ENCODE measurements at places on chromosomes 3 and 15.

DNA sequence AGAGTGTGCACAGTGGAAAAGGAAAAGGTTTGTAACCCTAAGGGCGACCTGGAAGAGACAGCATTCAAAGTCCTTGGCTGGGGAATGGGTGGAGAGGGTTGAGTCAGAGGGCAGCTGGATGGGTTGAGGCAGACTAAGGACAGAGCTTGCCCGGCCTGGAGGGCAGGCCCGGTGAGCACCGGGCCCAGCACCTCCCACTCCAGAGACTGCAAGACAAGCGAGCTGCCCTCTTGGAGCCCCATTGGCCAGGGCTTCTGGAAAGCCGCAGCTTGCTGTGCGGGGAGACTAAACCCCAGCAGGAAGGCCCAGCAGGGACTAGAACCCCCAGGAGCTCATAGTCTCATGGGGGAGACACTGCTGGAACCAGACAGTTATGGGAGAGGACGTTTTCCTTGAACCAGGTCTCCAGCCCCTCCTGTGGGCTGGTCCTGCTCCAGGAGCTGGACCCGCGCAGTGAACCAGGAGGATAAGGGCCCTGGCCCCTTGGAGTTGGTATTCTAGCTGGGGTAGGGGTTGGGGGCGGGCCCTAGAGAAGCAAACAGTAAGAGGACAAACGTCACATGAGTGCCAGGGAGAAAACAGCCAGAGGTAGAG lies 59.1 kb downstream of the RGMA start:
- peak; percentile 78 for DNase-seq

GRCh38 chr15:73950831-73951561 lies 24.7 kb downstream of the LOXL1 start:
- DNase-seq, result peak; percentile 78

DNA sequence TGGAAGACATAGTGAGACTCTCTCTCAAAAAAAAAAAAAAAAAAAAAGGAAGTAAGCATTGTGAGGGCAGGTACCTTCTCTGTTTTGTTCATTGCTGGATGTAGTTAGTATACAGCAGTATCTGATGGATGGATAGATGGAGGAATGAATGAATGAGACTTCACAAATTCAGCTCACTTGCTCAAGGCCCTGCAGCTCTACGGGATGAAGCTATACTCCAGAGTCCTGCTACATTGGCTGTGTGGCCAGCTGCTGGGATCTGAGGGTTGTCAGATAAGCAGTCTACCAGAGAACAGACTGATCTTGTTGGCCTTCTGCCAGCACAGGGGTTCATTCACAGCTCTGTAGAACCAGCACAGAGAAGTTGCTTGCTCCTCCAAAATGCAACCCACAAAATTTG lies 35.0 kb downstream of the MLH1 start:
- no peak for DNase-seq

DNA sequence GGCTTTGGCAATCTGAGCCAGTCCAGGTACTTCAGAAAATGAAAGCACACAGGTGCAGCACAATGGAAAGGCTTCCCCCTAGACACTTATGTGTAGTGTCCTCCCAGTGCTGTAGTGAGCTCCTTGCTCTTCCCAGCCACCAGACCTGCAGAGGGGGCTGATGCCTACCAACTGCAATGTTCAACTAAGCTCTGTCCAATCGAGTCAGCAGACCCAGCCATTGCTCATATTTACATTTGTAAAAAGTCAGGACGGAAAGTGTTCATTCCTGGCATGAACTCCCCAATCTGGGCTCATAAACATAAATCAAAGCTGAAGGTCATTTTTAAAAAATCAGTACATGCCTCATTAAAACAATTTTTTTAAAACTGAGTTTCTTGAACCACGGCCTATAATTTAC lies 73.0 kb downstream of the FOXP1 start:
- no peak for DNase-seq

DNA sequence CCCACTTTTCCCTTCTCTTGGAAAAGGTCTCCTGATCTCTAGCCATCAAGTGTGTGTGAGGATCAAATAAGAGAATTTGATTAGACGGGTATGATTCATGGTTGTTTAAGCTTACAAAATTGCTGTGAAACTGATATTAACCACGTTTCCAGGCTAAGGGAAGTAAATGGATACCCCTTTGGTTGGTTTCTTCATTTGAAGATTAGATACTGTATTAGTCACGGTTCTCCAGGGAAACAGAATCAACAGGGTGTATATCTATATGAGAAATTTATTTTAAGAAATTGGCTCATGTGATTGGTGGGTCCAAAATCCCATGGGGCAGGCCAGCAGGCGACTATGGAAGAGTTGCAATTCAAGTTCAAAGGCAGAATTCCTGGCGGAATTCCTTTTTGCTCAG lies 112.7 kb upstream of the SELENOK start:
- DNase-seq, result no peak

DNA sequence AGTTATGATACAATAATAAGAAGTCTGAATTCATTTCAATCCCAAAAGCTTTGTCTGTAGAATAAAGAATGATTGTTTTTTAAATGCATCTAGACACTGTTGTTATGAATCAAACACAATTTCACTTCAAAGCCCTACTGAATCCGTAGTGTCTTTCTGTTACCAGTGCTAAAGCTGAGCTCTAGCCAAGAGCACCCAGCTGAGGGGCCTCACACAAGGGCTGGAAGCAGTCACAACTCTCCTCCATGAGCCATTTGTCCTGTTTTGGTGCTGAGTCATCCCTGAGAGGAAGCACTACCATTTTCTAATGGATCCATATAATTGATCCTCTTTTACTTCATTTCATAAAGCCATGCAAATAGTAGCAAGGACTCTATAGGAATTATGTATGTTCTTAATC lies 158.2 kb upstream of the ANKRD28 start:
- DNase-seq, result no peak

- no peak for DNase-seq
Measured at GRCh38 chr15:72009222-72009621, 108.7 kb downstream of the MYO9A start.

- DNase-seq, result peak; percentile 33
Measured at GRCh38 chr15:49506341-49506740, 83.3 kb downstream of the FGF7 start.

GRCh38 chr3:139636511-139636910 lies 41.3 kb downstream of the NMNAT3 start:
- DNase-seq, result no peak

GRCh38 chr3:35296533-35296932 lies 342.8 kb upstream of the ARPP21 start:
- DNase-seq, result no peak

- DNase-seq, result no peak
Measured at GRCh38 chr15:43943511-43943910, 116.7 kb downstream of the WDR76 start.

GRCh38 chr15:24924621-24925020 lies 30.2 kb upstream of the SNRPN start:
- DNase-seq, result no peak

- peak; percentile 67 for DNase-seq
Measured at GRCh38 chr15:91407269-91407889, 307.3 kb downstream of the SV2B start.

DNA sequence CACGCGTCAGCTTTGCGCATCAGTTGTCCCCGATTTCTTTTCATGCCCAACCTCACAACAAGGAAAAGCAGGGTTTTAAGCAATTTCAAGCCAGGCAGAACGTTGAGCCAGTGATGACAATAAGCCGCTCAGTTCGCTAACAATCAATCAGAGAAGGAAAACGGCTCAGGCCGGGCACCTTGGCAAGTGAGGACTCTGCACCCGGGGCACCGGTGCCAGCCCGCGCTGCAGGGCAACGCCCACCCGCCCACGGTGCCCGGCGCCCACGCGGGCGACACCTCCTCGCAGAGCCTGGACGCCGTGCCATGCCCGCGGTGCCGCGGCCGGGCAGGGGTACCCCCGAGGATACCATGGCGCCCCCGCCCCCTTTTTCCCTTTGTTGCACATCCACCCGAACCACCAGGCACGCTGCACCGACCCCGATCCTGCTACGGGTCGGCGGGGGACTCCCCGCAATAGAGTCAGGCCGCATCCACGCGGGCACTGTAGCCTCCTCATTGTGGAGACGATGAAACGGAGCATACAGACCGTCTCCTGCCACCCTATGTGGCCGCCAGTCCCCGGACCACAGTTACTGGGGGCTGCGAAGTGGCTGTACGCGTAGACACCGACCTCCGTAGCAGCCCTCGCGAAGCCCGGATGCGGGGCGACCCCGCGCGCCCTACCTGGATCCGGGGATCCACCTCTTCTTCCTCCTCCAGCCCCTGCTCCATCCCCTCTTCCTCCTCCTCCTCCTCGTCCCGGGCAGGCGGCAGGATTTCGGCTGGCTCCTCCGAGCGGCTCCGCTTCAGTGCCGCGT lies 581 bp downstream of the SH3BP5 start:
- DNase-seq, result peak; percentile 29

GRCh38 chr15:78208887-78209645 lies 25.3 kb downstream of the ACSBG1 start:
- DNase-seq, result no peak

DNA sequence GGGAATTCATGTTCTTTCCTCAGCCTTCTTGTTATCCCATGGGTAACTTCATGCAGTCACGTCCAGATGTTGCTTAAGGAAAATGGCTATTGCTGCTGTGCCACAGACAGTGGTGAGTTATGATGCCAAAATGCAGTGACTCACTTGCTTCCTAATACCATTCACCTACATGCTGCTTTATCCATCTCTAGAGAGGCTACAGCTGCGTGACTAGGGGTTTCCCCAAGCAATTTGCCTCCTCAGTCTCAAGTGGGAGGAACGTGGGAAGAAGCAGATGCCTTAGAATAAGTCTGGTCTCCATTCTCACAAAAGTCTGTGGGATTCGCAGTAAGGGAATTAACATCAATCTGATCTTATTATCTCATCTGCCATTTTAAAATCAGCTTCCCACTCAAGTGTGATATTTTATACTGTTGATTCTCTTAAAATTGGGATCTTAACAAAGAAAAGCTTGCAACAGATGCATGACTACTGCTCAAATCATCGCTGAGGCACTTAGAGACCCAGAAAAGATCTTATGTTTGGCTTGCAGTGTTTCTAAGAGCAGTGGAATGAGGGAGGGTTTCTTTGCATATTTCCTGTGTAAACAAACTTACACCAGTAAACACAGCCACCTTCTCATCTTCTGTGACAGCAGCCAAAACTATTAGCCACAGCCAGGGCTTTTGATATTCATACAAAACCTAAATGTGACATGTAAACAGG lies 62.0 kb upstream of the ACP3 start:
- DNase-seq, result peak; percentile 58

- DNase-seq, result no peak
Measured at GRCh38 chr3:14616606-14617507, 34.7 kb upstream of the CCDC174 start.

- peak; percentile 48 for DNase-seq
Measured at GRCh38 chr15:62390791-62391640, 225.9 kb upstream of the C2CD4B start.

- DNase-seq, result no peak
Measured at GRCh38 chr3:172519740-172520139, 3.5 kb downstream of the TNFSF10 start.

DNA sequence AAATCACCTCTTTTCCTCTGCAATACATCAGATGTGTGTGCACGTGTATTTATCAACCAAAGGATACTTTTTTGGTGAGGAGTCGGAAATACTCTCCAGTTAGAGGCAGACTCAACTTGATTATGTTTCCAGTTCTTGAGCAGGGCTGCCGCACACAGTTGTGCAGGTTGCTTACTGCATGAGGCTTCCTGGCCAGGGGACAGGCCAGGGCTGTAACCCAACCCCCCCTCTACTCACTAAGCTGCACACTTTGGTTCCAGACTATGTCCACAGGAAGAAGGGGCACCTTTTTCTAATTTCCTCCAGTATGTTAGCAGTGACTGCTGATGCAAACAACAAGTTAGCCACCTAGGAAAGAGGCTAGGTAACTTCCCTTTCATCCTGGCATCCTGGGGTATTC lies 476.9 kb upstream of the TBL1XR1 start:
- no peak for DNase-seq

GRCh38 chr3:78988324-78988723 lies 779.5 kb downstream of the ROBO1 start:
- peak; percentile 29 for DNase-seq

DNA sequence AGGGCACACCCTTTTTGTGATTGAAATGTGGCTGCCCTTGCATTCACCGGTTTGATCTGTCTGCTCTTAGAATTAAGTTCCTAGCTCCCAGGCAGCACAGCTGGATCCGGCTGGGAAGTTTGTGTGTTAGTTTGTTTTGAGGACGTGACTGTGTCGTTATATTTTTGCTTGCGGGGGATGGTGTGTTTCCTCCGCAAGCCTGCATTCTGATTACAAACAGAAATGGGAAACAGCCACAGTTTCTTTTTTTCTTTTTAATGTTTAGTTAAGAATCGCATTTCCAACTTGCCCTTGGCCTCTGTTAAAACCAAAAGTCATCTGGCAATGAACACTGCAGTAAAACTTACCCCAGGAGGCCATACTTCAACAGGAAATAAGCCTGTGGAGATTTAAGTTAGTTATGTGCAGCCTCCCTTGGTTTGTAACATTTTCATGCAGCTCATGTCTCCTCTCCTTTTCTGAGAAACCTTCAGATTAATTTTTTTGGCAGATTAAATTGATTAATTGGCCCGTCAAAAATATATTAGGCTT lies 888 bp downstream of the TMOD3 start:
- DNase-seq, result no peak

GRCh38 chr3:18902081-18902793 lies 246.1 kb upstream of the KCNH8 start:
- no peak for DNase-seq

GRCh38 chr3:124995460-124995994 lies 60.3 kb downstream of the HEG1 start:
- peak; percentile 62 for DNase-seq

DNA sequence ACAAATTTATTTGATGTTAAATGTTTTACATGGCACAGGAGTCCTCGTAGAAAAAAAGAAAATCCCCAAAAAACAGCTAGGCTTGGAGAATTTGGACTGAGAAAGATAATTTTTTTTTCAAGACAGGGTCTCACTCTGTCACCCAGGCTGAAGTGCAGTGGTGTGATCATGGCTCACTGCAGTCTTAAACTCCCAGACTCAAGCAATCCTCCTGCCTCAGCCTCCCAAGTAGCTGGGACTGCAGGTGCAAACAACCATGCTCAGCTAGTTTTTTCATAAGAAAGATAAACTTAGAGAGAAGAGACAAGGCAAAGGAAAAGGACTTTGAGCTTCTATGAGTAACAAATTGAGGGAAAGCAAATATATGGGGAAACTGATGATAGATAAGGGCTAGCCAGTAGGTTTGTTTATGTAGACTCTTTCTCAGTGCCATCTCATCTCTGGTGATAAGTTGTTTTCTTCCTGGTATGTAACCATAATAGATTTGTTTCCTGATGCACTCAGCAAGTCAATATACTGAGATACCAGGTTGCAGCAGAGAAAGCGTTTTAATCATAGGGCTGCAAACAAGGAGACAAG lies 13.1 kb upstream of the TRMT10C start:
- no peak for DNase-seq

DNA sequence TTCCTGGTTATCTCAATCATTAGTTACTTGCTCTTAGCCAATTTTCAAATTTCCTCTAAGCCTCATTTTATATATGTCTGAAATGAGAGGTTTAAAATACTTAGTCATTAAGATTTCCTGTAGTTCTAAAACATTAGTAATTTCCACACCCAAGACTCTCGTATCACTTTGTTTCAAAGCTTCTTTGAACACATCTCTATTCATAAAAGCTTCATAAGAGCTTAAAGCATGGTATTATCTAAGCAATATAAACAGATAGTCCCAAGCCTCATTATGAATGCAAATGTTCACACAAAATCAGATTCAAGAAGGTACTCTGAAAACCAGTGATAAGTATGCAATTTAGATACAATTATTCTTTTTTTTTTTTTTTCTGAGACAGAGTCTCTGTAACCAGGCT lies 217.0 kb downstream of the FMN1 start:
- no peak for DNase-seq
